ENCODE measurements at places on chromosomes 11 and 22. TPM values are rescaled to one million over a fixed set of nuclear protein-coding genes. Genes with fewer than 3 reads are reported as not detected.

DNA sequence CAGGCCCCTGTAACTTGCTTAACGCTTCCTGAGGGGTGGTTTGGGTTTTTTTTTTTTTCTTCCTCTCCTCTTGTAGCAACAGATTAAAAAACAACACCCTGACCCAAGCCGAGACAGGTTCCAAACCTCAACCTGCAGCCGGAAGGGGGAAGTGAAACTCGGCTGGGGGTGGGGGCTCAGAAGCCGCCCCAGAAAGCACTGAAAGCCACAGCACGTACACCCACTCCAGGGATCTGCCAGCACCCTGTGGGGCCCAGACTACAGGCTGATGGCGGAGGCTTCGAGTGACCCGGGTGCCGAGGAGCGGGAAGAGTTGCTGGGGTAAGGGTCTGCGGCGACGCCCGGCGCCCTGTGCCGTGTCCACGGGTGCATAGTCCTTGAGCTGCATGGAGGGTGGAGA is at the start of gene LSP1:
TSS of gene LSP1 (plus strand) at position 208 of the 400 bp plus-strand sequence. CDS start at position 269, 61 bp downstream.
- no peaks in the 10 kb centered on the region for H3K4me1 ChIP-seq
- DNase-seq = no peak
- no peaks in the 10 kb centered on the region for H3K27me3 ChIP-seq
- peak within 1 kb of the TSS; percentile 49 for H3K27ac ChIP-seq

Gene OR6A2
- not detected for total RNA-seq

DNA sequence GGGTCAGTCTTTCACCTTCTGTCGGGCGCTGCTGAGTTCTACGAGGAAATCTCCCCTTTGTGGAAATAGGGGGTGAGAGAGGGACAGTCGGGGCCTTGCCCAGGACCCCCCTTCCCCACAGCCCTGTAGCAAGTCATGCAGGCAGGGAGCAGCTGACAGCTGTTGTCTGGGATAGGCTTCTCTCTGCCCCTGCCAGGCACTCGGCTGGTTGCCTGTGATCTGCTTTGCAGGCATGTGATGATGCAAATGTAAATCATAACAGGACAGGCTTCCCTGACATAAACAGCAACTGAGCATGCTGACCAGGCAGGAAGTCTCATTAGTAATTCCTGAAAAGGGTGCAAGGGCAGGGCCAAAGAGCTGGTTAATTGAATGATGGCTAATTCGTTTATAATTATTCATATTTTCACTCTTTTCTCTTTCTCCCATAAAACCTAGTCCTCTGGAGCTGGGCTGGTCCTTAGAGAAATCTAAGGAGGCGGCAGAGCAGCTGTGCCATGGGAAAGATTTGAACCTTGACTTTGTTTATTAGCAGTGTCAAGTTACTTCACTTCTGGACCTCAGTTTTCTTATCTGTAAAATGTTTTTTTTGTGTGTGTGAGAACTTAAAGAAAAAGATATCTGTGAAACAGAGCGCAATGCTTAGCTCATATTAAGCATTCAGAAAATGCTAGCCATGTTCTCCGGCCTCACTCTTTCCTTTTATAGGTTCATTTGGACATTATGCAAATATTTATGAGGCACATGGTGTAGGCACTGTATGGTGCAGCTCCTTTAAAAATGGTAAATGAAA is 129.7 kb downstream of the LDLRAD3 start:
- H3K4me3 ChIP-seq = no peak overlapping the region
- H3K27me3 ChIP-seq = no peaks in the 10 kb centered on the region
- no peaks in the 10 kb centered on the region for H3K36me3 ChIP-seq

Gene MRPL21
- total RNA-seq = 22.8 TPM

Gene MS4A6E
- total RNA-seq = not detected

Data from liver (tissue), 10 donors.